ENCODE measurements at places on chromosomes 13 and 19.
A peak's percentile ranks its signal among the peaks of the same experiment; 100 is the strongest.

DNA sequence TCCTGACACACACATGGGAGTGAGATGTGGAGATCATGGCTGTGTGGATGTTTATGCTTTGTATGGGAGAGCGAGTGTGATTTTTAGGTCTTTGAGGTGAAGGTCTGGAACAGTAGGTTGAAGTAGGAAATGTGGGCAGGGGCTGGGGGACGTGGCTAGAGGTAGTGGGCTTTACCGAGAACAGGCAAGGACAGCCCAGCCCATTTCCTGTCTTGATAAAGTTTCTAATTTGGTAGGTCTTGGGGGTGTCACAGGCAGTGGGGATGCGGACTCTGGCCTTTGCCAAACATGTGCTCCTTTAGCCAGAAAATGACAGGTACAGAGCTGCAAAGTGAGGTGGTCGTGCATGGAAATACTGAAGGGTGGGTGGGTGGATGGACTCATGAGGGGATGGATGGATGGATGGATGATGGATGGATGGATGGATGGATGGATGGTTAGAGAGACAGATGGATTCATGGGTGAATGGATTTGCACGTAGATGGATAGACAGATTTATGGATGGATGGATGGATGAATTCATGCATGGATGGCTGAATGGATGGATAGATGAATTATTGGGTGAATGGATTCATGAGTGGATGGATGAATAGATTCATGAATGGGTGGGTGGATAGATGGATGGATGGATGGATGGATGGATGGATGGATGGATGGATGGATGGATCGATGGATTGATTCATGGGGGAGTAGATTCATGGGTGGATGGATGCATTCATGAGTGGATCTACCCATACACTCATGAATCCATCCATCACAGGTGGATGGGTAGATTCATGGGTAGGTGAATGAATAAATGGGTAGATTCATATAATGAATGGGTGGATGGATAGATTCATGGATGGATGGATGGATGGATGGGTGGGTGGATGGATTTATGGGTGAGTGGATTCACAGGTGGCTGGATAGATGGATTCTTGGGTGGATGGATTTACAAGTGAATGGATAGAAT lies 69.3 kb upstream of the USE1 start:
- DNase-seq: no peak

- DNase-seq: no peak
Observed at GRCh38 chr13:113364311-113364889, 470 bp upstream of the GRTP1 start.

- no peak for DNase-seq
Observed at GRCh38 chr19:10226021-10226375, 5.1 kb downstream of the S1PR2 start.

DNA sequence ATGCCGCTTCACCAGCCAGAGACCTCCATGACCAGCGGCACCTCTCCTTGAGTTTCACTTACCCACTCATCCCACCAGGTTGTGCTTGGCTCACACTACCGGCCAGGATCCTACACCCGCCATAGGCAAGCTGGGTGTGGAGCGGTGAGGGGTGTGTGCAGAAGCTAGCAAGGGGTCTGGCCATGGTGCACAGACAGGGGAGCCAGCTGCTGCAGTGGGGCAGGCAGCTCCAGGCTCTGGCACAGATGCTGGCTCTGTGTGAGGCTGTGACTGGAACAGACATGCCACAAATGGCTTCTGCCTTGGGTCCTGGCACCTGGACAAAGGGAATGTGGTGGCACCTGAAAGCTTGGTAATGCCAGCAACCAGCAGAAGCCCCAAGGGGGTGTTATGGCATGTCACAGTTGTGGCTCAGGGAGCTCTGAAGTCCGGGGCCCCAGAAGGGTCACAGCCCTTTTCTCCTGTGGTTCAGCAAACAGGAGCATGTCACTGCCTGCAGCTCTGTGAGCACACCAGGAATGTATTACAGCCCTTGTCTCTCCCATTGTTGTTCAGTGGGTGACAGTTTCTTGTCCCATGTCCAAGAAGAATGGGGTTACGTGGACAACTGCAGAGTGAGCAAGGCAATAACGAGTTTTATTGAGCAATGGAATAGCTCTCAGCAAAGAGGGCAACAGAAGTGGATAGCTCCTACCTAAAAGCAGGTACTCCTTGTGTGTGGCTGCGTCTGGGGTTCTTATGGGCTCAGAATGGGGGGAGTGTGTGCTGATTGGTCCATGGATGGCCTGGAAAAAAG lies 2791.0 kb upstream of the PCDH20 start:
- DNase-seq: no peak

- DNase-seq: no peak
Observed at GRCh38 chr19:29001141-29001581, 211.8 kb downstream of the UQCRFS1 start.

- DNase-seq: no peak
Observed at GRCh38 chr19:12885749-12886650, 1.0 kb downstream of the KLF1 start.

- DNase-seq: no peak
Observed at GRCh38 chr13:66977161-66977560, 253.0 kb downstream of the PCDH9 start.

DNA sequence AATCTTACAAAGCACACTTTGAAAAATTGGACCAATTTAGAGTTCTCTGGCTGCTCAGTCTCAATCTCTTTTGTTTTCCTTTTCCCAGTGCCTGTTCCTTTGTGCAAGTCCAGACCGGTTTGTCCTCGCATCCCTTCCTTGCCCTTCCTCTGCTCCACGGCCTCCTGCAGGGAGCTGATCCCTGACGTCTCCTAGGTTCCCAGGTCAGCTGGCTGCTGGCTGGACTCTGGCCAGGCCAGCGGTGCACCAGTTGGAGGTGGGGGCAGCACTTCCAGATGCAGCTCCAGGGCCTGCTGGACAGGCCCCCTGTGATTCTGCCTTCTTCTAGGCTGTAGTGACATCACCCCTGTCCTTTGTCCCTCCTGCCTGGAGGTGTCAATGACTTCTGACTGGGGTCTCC lies 44.0 kb upstream of the KPNA3 start:
- no peak for DNase-seq

GRCh38 chr19:1423436-1424191 lies 14.6 kb upstream of the RPS15 start:
- DNase-seq: no peak

DNA sequence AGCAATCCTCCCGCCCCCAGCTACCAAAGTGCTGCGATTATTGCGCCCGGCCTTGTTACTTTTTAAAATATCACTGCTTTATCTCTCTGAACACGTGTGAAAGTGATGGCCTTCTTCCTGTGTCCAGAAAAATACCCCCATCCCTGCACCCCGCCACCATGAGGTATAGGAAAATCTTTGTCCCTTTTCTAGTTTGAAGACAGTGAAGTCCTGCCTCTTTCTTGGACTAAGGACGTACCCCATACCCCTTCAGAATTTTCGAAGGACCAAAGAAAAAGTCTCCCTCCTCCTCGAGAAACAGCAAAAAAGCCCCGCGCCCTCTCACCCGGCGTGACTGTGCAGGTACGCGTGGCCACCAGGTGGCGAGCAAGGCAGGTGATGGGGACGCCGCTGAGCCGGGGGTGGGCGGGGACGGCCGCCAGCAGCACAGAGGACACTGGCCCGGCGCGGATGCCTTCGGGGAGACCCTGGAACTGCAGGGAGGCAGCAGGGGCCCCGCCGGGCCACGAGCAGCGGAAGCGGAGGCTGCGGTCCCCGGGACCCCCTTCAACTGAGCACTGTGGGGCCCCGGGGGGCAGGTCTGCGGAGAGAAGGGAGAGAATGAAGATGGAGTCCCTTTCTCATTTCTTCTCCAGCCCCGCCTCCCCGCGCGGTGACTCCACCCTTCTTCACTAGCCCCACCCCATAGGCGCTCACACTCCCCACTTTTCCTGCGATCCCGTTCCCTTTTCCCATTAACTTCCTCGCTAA lies 3.2 kb downstream of the VSIG10L start:
- peak; percentile 76 for DNase-seq

DNA sequence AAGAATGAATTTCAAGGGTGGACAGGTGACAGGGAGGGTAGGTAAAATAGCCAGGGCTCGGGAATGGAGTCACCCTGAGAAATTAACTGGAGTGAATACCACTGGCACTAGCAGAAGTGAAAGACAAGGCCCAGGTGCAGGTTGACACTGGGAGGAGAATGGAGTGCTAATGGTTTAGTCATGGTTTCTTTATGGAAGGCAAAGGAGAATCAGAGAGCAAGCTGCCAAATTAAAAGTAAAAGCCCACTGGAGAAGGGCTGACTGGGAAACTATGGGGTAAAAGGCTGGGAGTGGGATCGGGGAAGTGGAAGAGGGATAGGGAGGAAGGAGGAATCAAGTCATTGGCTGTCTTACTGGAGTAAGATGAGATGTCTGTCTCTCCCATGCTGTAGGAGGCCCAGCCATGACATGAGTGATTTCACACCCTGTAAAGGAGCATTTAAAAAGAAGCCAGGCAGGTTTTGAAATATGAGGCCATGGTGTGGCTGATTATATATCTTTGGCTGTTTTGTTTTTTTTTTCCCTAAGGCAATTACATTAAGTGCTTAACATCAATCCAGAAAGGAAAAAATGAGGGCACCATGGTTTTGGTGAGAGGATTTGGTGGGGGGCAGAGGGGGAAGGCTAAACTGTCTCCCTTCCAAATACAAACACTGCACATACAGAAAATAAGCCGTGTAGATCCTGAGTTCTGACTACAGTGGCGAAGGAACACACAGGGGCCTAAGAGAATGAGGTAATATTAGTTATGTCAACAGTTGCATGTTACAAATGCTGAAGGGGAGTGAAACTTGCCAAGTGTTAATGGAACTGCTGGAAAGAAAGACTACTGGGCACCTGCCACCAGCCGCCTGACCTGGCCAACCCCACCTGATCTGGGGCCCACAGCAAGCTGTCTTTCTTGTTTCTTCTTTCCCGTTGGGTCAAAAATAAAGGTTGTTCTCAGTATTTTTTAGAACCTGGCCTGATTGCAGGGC lies 183.5 kb upstream of the TSC22D1 start:
- peak; percentile 53 for DNase-seq

DNA sequence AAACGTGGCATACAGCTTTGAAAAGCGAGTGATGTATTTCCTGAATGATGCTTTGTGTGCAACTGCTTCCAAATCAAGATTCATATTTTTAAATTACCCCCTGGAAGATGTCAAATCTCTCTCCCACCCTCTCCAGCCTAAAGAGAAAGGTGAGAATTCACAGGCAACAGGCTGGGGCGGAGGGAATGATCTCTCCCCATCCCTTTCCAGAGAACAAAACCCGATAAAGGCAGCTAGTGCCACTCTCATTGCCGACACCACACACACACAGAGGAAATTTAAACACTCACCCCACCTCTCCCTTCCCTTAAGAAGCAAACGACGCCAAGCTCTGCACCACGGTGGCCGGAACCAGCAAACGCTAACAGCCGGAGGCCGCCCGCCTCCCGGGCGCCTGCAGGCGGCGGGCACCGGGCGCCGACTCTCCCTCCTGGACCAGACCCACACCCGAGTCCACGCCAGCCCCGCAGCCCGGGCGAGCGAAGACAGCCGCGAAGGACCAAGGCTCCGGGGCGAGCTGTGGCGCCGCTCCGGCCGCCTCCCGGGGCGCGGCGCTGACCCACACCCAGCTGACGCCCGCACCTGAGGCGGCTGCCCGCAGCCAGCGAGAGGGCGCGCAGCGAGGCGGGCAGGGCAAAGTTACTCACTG lies 477 bp downstream of the LNX2 start:
- peak; percentile 43 for DNase-seq

- no peak for DNase-seq
Observed at GRCh38 chr19:4068047-4068966, 1.6 kb upstream of the ZBTB7A start.

DNA sequence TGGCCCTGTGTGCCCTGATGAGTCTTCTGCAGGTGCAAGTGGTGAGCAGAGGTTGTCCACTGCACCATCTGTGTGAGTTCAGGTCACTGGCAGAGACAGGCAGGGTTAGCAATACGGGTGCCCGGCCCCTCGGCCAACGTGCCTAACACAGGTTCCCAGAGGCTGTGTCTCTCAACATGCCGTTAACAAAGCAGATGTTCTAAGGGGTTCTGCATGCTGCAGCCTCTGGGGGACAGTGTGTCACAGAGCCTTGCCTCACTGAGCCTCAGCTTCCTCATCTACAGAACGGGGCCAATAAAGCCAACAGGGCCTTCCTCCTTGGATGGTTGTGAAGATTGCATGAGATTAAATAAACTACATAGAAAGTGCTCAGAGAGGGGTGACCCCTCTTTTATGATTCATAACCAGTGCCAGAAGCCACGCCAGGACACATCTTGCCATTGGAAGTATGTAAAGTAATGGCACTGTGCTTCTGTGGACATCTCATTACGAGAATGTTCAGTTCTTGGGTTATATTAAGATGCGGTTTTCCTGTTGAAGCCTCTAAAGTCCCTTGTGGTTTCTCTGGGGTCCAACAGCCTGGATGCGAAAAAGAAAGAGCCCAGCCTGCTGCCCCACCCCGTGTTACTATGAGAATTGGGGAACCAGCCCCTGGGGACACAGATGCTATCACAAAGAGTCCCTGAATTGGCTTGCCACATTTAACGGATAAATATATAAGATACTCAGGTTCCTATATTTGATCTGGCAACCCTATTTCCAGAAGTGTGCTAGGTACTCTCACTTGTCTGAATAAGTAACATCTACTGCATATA lies 11.2 kb upstream of the ARHGEF18 start:
- no peak for DNase-seq

DNA sequence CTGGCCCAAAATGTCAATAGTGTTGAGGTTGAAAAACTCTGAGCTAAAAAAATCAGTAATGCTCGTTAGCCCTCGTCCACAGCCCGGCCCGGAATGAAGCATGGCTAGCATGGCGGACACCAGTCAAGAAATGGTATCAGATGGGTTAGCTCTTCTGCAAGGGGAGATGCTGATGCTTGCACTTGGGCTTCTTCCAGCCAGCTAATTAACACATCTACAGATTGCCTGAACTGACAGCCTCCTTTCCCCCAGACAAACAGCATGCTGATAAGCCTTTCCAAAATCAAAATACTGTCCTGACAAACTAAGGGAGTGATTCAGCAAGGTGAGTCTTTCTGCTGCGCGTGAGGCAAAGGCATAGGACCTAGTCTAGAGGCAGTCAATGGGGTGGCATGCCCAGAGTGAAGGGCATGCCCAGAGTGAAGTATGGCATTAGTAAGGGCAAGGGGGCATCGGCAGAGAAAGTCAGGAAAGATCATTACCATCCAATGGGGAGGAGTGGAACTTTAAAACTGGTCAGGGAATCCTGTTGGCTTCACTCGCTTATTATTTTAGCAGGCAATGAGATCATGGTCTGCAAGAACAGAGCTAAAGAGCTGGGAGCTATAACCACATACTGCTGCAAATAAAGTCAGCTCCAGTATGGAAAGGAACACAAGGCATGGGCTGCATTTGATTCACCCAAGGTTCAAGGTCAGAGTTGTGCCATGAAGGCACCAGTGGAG lies 30.2 kb upstream of the UBE2L5 start:
- DNase-seq: no peak

DNA sequence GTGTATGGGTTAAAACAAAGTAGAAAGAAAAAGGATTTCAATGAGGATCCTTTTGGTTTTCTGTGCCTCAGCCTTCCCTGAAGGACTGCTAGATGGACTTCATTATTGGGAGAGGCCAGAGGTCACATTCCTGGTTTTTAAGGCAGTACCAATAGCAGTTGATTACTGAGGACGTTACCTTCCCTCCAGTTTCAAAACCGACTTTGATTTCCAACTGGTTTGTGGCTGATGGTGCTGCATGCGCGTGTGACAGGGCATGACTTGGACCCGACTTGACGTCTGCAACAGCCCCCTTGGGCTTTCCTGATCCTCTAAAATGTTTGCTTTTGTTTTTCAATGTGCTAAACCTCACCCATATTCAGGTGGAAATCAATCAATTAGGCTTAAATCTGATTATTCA lies 314.3 kb upstream of the ARGLU1 start:
- DNase-seq: no peak

GRCh38 chr13:103303078-103303651 lies 236.9 kb upstream of the SLC10A2 start:
- no peak for DNase-seq

Measured in NCI-H526 treated with DMSO at 0.1 percent for 48 hours (cell line).